NCI-H526 treated with DMSO at 0.1 percent for 48 hours (cell line): ENCODE measurements at places on chromosomes 3 and 15.

DNA sequence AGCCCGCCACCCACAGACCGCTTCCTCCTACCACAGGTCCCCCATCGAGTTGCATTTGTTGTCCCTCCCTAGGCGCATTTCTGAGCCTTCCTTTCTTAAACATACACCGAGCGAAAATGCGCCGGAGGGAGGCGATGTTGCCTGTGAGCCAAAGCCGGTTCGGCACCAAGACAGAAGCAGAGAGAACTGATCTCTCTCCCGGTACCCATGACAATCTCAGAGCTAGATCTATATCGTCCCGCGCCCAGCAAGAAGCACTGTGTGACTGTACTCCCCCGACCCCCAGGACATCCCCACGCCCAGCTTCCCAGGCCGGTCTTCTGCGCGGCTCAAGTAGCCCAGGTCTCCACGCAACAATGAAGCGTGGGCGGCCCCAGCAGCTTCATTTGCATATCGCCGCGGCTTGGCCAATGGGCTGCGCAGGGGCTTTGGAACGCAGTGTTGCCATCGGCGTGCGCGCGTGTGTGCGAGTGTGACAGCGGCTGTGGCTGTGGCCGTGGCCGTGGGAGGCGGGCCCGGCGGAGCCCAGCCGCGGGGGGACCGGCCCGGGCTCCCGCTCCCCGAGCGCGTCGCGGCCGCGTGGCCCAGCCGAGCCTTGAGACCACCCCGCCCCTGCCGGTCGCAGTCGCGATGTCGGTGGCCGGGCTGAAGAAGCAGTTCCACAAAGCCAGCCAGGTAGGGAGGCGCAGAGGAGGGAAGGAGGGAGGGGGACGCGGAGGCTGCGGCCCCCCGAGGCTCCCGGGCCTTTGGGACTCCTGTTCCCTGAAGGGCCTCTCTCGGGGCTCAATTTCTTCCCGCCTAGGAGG is at the start of gene SH3GL3:
Gene SH3GL3, plus strand, starts transcription at position 438 of the 806 bp plus-strand sequence. Its CDS starts 193 bp downstream, at position 631.
- peak; percentile 89 for DNase-seq

DNA sequence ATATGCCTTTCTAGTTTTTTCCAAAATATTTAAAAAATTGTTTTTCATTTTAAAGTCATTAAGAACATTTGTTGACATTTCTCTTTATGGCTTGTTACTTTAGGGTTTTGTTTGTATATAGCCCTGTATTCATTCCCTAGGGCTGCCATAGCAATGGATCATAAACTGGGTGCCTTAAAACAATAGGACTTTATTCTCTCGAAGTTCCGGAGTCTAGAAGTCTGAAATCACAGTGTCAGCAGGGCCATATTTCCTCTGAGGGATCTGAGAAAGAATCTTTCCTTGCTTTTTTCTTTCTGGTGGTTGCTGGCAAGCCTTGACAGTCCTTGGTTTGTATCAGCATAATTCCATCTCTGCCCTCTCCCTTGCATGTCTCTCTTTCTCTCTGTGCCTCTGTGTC is 63.4 kb upstream of the CADPS start:
- no peak for DNase-seq

- DNase-seq, result no peak
Observed at GRCh38 chr3:125186800-125187598, 25.5 kb downstream of the SLC12A8 start.

DNA sequence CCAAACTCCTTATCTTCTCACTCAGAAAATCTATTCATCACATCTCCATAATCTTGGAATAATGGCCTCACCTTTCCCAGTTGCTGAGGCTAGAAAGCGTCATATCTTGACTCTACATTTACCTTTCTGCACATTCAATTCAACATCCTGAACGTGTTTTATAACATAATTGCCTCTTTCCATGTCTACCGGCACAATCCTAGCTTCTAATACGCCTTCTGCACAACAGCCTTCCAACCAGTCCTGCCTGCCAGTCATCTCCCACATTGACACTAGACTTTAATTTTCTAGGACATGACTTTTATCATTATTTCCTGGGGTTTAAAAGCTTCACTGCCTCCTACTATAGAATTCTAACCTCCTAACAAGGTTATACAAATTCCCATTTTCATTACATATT is 906.6 kb downstream of the ROBO1 start:
- no peak for DNase-seq

DNA sequence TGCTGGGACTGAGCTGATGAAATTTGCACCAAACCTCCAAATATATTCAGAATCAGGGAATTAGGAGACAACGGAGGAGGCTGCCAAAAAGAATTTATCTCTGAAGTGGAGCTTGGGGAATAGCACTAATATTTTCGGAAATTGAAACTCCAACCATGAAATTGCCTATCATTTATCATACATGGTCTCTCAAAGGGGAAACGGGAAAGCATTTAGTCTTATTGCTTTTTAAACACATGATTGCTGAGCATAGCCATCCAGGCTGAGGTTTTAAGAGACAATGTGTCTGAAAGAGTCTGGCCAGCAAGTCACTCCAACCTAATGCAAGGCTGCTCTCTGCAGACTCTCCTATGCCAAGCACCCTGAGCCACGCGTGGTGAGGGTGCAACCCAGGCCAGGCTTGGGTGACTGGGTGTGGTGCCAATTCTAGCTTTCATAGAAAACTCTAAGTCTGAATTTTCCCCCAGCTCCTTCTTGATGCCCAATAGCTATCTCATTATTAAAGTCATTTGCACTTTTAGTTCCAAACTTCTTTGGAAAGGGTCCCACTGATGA is 200.2 kb downstream of the RPLP1 start:
- no peak for DNase-seq

- no peak for DNase-seq
Observed at GRCh38 chr3:110533089-110533488, 538.5 kb upstream of the NECTIN3 start.

GRCh38 chr3:122957707-122958689 is 69.6 kb downstream of the SEMA5B start:
- DNase-seq, result no peak

GRCh38 chr15:94277485-94277884 is 46.1 kb downstream of the MCTP2 start:
- DNase-seq, result no peak

DNA sequence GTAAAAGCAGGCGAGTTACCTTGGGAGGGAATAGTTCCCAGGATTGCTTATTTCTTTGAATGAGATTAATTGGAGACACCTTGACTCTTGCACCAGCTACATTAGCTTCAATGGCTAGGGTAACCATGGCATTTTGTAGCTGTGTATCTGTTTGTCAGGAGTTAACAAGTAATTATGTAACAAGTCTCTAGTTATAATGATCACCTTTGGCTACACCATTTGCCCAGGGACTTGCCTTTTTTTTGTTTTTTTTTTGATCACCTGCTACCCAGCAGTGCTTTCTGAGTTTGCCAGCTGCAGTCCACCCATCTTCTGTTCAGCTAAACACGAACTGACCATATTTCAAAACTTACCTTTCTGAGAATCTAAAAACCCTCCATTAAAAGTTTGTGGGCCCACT is 2.2 kb downstream of the MED12L start:
- DNase-seq, result no peak

DNA sequence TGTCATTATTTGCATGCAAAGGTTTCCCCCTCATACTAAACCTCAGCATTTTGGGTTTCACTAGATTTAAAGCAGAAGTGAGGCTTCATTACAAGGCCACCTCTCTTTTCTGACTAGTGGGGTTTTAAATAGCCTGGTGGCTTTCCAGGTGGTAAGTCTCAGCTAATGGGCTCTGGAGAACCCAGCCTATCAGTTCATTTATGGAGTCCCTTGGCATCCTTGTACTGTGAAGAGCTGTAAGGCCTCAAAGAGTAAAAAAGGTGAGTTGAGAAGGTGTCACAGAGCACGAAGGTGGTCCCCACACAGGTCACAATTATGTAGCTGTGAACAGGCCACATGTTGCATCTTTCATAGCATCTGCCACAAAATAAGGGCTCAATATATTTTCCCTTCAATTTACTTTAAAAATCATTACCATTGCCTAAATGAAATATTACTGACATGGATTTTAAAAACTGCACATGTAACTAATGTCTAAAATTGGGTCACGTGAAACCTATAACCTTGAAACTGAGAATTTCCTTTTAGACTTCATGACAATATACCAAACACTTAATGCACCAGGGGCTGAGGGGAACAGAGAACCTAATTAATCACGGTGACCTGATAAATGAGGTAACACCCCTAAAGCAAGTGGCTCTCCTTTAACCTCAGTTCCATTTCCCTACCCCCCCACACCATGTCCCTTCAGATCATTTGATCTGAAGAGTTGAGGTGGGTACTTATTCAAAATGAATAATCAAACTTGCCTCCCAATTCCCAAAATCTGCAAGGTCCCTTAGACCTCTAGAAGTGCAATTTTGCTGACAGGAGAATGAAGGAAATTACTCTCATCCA is 1.3 kb downstream of the NGLY1 start:
- DNase-seq, result no peak

DNA sequence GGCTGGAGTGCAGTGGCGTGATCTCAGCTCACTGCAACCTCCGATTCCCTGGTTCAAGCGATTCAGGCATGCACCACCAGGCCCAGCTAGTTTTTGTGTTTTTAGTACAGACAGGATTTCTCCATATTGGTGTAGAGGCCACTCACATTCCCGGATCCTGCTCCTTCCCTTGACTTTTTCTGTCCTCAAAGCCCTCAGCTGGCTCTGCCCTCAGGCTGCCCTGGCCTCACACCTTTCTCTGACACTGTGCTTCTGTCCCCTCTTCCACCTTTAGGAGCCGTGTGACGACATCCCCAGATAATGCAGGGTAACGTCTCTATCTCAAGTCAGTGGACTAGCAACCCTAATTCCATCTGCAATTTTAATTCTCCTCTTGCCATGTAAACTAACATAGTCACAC is 8.6 kb upstream of the CYFIP1 start:
- no peak for DNase-seq

- DNase-seq, result no peak
Observed at GRCh38 chr3:41684797-41685735, 276.8 kb downstream of the ULK4 start.

GRCh38 chr15:59329570-59330350 is 42.9 kb downstream of the MYO1E start:
- DNase-seq, result no peak

- peak; percentile 75 for DNase-seq
Observed at GRCh38 chr3:62873761-62874710, 1.2 kb downstream of the CADPS start.

- DNase-seq, result no peak
Observed at GRCh38 chr3:129006864-129007263, 5.8 kb downstream of the EFCC1 start.

DNA sequence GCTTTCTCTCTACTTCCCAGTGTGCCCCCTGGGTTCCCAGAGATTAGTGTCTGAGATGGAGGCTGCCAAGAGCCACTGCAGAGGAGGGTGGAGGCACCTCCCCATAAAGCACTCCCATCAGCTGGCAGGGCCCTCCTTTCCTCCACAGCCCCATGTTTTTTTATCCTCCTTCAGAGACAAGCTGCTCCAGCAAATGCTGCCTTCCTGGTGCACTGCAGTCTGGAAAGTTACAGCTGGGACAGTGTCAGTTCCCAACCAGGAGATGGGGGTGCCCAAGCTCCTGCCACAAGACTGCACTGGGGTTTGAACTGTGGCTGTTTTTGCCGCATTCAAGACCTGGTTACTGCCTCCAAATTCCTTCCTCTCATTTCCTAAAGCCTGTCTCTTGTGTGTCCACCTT is 206.1 kb downstream of the CADPS start:
- DNase-seq, result no peak

DNA sequence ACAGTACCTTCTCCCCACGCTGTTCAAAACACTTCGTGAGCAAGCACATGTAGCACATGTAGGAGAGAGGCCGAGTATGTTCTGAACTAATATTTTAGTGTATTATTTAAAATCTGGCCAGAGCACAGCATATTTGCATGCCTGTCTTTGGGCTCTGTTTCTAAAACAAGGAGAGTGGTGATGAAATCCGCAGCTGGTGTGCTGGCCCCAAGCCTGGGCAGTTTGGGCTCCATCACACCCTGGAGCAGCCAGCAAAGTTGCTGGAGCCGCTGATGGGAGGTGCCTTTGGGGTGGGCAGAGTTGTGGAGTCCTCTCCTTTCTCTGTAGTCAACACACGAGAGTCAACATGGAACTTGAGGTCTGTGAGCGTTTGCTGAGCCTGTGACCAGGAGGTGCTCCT is 116.6 kb downstream of the SLCO3A1 start:
- DNase-seq, result no peak

DNA sequence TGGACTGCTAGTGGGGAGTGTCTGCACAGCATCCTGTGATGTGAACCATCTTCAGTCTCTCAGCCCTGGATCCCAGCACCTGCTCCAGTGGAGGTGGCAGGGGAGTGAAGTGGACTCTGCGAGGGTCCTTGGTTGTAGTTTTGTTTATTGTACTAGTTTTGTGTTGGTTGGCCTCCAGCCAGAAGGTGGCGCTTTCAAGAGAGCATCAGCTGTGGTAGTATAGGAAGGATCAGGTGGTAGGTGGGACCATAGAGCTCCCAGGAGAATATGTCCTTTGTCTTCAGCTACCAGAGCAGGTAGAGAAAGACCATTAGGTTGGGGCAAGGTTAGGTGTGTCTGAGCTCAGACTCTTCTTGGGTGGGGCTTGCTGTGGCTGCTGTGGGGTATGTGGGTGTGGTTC is 20.9 kb downstream of the NEK11 start:
- DNase-seq, result no peak

- DNase-seq, result no peak
Observed at GRCh38 chr15:93476491-93477177, 387.6 kb upstream of the RGMA start.

GRCh38 chr3:157225001-157225400 is 65.1 kb upstream of the CCNL1 start:
- no peak for DNase-seq

GRCh38 chr15:84570164-84570735 is 30.6 kb upstream of the ZSCAN2 start:
- DNase-seq, result no peak

DNA sequence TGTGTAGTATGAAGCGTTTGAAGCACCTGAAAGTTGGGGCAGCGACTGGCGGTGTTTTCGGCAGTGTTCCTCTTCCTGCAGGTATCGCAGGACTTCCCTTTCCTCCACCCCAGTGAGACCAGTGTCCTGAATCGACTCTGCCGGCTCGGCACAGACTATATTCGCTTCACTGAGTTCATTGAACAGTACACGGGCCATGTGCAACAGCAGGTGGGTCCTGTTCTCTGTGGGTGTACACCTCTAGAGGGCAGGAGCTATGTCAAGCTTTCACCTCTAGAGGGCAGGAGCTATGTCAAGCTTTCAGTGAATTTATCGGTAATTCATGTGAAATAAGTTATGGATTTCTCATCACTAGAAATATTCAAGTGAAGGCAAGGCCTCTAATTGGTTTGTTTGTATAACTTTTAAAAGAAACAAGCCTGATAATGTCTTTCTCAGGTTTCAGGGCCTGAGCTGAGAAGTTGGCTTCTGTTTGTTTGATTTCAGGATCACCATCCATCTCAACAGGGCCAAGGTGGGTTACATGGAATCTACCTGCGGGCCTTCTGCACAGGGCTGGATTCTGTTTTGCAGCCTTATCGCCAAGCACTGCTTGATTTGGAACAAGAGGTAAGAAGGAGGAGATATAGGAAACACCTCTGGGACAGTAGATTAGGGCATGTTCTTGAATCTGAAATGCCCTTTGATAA is 5.3 kb downstream of the TUBGCP4 start:
- DNase-seq, result peak; percentile 42

DNA sequence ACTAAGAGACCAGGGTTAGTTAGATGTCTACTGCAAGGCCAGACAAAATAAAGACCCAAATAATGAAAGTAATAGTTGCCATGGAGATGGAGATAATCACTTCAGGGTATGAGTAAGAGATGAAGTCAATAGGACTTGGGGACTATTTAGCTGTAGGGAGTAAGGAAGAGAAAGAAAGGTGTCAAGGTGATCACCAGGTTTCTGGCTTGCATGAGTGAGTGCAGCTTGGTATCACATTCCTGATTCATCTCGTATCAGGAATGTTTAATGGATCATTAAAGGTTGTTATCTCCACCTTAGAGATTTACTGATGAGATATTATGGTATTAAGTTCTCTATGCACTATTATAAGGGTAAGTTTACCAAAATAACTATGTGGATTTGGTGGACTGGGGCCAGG is 357.4 kb upstream of the ATP11B start:
- DNase-seq, result no peak
